ENCODE measurements at places on chromosomes 4 and X.

DNA sequence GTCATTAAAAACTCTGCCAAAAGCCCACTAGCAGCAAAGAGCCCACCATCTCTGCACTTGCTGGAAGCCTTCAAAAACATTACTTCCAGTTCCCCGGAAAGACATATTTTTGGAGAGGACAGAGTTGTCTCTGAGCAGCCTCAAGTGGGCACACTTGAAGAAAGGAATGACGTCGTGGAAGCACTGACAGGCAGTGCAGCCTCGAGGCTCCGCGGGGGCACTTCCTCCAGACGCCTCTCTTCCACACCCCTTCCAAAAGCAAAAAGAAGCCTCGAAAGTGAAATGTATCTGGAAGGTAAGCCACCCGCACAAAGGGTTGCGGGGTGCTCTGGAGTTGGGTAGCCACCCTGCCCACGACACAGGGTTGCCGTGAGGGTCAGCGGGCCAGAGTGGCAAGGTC is 25.9 kb downstream of the OFD1 start:
- DNase-seq: no peak

GRCh38 chrX:44174061-44174460 is 169.4 kb downstream of the EFHC2 start:
- DNase-seq: no peak

DNA sequence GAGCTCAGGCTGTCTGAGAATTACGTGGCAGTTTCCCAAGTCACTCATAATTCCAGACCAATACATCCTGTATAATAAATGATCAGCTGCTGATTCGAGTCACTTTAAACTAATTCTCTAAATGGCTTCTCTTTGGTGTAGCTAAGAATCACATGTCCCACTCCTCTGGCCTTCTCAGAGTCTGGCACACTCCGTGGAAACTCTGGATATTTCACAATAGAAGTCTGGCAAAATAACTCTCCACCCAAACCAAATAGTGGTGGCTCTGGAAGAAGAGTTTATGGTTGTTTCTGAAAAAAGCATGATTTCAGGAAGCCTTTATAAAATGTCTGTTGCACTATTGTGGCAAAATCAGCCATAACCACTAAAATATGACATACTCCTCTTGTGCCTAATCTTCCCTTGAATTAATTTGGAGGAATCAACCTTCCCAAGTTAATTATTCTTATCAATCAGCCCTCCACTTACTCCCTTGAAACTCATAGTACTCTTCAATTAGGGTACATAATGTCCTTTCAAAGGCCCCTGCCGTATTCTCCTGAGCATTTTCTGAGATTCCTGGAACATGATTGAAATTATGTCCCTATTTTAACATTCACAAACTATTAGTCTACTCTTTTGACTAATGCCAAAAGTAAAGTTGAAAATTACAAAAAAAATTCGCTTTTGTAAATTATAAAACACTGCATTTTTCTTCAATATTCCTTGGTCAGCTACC is 991.6 kb downstream of the FAT4 start:
- DNase-seq: no peak

DNA sequence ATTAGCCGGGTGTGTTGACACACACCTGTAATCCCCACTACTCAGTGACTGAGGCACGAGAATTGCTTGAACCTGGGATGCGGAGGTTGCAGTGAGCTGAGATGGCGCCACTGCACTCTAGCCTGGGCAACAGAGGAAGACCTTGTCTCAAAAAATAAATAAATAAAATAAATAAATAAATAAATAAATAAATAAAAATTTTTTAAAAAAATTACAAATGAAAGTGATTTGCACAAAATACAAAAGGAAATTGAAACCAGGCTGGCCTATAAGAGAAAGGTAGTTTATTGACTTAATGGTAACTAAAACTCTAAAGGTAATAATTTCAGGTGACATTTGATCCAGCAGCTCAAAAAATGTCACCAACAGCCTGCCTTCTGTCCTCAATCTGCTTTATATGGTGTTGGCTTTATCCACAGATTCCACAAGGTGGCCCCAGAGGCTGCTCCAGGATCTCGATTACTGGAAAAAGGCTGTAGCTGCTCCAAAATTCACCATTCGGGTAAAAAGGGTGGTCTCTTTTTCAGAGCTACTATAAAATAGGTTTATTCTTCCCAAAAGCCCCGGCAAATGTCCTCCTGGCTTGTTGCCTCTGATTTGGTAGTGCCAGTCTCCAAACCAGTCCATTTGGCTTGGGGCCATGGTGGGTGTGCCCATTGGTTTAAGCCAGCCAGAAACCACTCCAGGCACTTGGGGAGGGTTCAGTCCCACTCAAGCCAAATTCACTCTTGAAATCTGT is 61.4 kb upstream of the TRIM2 start:
- peak; percentile 74 for DNase-seq

DNA sequence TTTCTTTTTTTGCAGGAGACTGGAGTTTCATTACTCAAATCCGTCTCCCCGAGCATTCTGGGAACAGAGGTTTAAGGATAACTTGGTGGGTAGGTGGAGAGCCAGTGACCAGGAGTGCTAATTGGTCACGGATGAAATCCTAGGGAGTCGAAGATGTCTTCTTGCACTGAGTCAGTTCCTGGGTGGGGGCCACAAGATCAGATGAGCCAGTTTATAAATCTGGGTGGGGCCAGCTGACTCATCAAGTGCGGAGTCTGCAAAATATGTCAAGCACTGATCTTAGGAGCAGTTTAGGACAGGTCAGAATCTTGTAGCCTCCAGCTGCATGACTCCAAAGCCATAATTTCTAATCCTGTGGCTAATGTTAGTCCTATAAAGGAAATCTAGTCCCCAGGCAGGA is 741.3 kb downstream of the PCDH7 start:
- DNase-seq: peak; percentile 61

GRCh38 chr4:79198951-79199587 is 126.8 kb downstream of the NAA11 start:
- DNase-seq: no peak

DNA sequence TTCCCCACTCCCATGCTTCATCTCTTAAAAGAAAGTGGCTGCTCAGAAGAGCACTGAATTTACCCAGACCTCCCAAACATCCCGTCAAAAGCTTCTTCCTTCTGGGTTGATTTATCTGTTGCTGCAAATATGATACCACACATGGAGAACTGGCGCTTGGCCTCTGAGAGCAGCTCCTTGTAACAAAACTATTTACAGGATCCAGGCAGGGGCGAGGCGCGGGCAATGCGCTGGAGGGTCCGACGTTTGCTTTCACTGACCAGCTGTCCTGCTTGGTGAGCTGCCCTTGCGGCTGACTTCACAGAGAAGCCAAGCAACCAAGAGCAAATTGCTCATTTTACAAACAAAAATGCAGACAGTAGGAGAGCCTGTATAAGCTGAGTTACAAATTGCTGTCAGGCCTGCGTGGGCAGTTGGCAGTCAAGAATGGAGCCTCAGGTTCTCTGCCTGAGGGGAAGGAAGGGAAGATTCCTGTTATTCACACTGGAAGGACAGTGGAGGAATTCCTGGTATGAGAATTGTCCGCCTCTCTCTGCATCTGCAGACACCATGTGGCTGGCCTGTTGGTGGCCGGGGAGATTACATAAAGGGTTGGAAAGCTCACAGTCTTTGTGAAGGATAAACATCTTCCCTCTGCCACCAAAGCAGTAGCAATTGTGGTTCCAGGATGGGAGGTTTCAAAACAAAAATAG is 192.2 kb upstream of the LEF1 start:
- DNase-seq: no peak

DNA sequence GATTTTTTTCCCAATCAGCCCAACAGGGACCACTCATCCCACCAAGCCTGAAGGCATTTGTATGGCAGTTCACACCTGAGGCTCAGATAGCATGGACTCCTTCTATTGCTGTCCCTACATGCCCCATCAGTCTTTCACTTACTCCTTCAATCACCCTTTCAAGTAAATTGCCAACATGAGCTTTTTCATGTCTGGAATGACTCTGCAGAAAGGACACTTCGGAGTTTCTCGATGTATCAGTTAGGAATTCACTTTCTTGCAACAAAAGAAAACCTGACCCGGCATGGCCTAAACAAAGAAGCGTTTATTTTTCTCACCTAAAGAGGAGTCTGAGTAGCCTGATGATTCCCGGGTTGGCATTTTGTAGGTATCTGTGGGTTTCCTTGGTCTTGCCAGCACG is 38.6 kb downstream of the RXFP1 start:
- DNase-seq: no peak

- no peak for DNase-seq
Observed at GRCh38 chr4:32932156-32932555, 2212.0 kb downstream of the PCDH7 start.

DNA sequence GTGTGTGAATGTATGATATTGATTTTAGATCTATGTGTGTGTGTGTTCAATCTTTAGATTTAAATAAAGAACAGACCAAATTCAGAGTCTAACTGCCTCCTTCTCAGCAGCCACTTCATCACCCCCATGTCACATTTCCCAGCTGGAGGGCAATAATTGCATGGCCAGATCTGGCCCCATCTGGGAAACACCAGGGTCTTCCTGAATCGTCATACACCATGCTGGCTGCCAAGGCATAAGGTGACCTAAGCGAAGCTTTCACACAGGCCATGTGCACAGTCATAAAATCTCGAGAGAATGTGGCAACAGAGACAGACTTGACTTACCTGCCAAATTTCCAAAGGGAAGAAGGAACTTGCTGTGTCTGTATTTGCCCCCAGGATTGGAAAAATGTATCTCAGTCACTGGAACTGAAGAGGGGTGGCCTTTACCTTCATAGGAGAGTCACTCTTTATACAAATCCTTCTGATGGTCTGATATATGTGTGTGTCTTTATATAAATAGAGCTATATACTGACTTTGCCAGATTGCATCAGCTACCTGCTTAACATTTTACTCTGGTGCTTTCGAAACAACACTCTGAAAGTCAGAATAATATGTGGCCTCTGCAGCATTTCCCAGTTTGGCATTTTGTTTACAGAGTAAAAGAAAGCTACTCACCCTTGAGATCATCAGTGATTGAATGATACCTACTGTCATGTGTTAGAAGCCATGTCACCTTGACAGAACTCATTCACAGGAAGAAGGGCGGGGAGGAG is at the start of gene PLAC1:
Gene PLAC1, minus strand, starts transcription at position 470 of the 758 bp plus-strand sequence. CDS start 91,789 bp downstream, outside the sequence.
- no peak for DNase-seq

DNA sequence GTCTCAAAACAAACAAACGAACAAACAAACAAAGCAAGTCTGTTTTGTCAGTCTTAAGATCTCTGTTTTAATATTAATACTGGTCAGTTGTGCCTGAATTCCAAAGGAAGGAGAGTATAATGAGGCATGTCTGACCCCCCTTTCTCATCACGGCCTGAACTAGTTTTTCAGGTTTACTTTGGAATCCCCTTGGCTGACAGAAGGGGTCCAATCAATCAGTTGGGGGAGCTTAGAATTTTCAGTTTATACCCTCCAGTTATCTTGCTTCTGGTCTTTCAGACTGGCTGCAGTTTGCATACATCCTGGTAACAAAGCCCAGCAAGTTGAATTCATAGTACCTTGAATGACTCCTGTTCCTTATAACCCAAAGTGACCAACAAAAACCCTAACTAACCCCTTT is 41.1 kb downstream of the TBC1D9 start:
- no peak for DNase-seq

- DNase-seq: no peak
Observed at GRCh38 chrX:108121291-108121690, 29.7 kb downstream of the ATG4A start.

DNA sequence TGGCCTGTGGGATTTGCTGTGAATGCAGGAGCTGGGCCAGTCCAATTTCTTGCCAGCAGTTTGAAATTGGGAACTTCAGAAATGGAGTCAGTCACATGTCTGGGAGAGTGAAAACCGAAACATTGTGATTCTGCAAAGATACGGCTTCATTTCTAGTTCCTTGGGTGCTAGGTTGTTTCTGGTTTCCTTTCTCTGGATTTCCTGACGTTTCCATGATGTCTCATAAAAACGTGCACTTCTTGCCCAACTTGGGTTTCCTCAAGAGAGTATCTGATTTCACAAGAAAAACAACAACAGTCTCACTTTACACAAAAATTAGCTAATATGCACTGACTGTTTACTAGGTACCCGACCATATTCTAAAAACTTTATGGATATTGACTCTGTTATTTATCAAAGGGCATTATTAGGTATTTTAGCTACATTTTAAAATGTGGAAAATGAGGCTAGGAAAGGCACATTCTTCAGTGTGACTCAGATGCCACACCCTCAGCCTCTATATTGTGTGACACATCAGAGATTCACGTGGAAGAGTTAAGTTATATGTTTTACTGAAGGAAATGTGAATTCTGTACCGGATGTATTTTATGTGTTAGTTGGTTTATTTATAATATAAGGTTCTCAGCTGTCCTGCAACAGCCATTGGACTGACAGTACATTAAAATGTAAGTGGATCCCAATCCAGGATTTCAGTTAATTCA is 225.0 kb upstream of the PUDP start:
- DNase-seq: peak; percentile 1

DNA sequence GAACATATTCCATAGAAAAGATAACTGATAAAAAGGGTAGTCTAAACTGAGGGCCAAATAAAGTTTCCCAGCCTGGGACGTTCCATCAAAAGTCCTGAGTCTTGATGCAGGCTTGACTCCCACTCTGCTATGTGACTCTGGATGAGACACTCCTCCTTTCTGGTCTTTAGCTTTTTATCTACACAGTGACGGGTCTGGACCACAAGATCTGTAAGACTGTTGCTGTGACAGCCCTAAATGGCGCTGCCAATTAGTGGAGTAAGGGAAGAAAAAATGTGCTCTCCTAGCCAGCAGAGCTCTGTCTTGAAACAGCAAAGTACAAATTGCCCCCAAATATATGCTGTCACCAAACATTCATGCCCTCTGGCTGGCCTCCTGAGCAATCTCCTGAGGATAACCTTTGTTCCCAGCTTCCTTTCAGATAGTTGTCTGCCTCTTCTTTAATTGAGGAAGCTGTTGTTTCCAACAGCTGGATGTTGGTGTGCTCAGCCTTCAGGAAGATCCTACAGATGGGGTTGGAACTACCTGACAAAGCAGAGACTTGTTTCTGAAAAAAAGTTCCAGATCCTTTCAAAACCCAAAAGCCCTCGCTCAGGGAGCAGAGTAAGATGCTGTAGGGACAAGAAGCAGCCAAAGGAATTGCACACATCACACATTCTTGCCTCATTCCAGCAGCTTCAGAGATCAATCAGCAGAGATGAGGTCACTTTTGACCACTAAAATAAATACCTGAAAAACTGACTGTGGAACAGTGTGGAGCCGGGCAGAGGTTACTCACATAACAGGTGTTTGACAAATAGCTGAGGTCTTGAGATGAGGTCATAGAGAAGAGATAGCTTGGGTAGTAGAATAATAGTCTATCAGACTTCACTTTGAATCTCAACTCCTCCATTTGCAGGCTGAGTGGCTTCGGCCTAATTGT is 383.4 kb upstream of the FGF13 start:
- DNase-seq: no peak

DNA sequence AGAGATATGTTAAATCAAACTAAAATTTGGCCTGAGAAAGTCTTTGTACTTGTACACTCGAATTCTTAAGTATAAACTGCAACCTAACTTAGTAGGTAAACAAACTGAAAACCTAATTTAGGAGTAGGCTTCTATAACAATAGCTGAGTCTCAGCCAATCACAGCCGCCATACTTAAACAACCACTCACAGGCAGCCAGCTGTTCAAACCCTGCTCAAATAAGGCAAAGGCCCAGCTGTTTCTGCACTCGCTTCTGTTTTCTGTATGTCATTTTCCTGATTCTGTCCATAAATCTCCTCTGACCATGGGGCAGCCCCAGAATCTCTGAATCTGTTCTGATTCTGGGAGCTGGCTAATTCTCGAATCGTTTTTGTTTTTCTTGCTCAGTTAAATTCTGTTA is 7.8 kb upstream of the PLS3 start:
- no peak for DNase-seq
